ENCODE measurements at places on chromosomes 2 and 18.

DNA sequence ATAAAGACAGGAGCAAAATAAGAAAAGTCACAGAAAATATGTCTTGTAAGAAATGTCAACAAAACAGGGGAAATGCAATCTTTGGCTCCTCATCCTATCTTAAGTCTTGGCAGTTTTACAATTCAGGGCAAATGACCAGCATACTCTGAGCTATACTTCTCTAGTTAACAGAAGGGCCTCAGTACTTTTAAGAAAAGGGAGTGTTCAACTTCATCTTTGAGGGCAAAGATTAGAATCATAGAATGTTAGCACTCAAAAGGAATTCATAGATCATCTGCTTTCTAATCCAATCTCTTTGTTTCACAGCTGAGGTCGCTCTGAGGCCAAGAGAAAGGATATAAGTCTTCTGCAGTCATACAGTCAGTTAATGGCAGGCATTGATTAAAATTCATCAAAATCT, 174.0 kb upstream of the NT5C1B start:
- no peaks in the 10 kb centered on the region for H3K4me1 ChIP-seq
- no peaks in the 10 kb centered on the region for H3K27me3 ChIP-seq
- peak overlapping the region; percentile 43 for H3K27ac ChIP-seq
- peaks cover 20% of the 10 kb centered on the region for H3K36me3 ChIP-seq
- no peak for DNase-seq
- no peak overlapping the region for H3K4me3 ChIP-seq

GRCh38 chr2:198055716-198056115, 251.3 kb downstream of the PLCL1 start:
- H3K36me3 ChIP-seq, result no peaks in the 10 kb centered on the region
- no peak for DNase-seq
- no peaks in the 10 kb centered on the region for H3K27me3 ChIP-seq
- peaks cover 1% of the 10 kb centered on the region for H3K4me1 ChIP-seq

- no peak for DNase-seq
- no peaks in the 10 kb centered on the region for H3K4me1 ChIP-seq
- no peaks in the 10 kb centered on the region for H3K36me3 ChIP-seq
- H3K27ac ChIP-seq, result no peak overlapping the region
Observed at GRCh38 chr2:138626148-138626547, 124.6 kb downstream of the SPOPL start.

DNA sequence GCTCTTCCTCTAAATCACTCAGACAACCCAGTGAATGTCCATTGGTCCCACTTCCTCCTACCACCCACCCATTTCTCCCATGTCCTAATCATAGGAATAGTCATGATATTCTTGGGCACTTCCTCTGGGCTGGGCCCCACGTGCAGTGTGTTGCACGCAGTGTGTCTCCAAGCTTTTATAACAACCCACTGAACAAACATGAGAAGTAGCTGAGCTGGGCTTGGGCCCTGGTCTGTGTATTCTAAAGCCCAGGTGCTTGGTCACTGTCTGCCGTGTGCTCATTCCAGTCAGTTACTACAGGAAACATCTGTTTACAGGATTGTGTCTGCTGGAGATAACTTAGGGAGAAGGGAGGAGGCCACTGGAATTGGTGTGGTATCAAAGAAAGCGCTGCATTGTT, 64.2 kb upstream of the THOC1 start:
- no peak overlapping the region for H3K27ac ChIP-seq
- H3K27me3 ChIP-seq, result peaks cover 10% of the 10 kb centered on the region
- DNase-seq, result no peak
- no peaks in the 10 kb centered on the region for H3K4me1 ChIP-seq
- no peaks in the 10 kb centered on the region for H3K36me3 ChIP-seq

- H3K4me3 ChIP-seq, result no peak overlapping the region
- no peaks in the 10 kb centered on the region for H3K4me1 ChIP-seq
- no peak overlapping the region for H3K27ac ChIP-seq
Observed at GRCh38 chr2:178718988-178719387, 88.2 kb downstream of the TTN start.

- H3K4me1 ChIP-seq, result peaks cover 2% of the 10 kb centered on the region
- H3K27me3 ChIP-seq, result peaks cover 13% of the 10 kb centered on the region
- H3K36me3 ChIP-seq, result no peaks in the 10 kb centered on the region
- no peak for DNase-seq
- no peak overlapping the region for H3K27ac ChIP-seq
Observed at GRCh38 chr2:31122133-31122532, 16.1 kb downstream of the GALNT14 start.

DNA sequence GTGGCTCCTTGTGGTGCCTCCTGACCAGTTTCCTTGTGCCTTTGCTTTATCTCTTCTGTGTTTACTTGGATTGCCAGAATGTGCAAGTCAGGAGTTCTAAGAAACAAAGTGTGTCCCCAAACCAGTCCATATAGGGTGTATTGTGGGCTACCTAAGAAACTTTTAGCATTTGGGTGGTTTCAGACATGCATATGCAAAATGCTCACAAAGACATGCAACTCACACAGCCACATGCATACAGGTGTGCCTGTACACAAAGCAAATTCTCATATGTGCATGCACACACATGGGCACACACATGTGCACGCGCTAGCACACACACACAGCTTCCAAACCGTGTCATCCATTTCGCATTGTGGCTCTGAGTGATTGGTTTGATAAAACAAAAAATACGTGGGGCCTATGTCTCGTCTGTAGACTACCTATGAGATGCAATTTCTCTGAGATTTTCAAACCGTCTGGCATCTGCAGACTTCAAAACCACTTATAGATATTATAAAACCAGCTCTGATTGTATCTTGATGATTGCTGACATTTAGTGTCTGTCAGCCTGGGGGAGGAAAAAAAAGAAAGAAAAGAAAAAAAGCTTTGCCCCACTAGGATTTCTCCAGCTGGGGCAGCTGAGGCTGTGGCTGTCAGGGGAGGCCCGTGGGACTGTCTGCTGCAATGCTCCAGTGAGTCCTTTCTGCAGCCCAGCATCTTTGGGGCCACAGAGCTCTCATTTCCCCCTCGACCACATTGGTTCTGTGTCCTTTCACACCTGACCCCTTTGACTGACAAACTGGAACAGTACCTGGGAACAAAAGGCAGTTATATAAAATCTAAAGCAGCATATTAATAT, 556.1 kb downstream of the CMPK2 start:
- no peaks in the 10 kb centered on the region for H3K36me3 ChIP-seq
- DNase-seq, result no peak
- H3K27me3 ChIP-seq, result no peaks in the 10 kb centered on the region
